ENCODE measurements at places on chromosomes 3 and 15.

DNA sequence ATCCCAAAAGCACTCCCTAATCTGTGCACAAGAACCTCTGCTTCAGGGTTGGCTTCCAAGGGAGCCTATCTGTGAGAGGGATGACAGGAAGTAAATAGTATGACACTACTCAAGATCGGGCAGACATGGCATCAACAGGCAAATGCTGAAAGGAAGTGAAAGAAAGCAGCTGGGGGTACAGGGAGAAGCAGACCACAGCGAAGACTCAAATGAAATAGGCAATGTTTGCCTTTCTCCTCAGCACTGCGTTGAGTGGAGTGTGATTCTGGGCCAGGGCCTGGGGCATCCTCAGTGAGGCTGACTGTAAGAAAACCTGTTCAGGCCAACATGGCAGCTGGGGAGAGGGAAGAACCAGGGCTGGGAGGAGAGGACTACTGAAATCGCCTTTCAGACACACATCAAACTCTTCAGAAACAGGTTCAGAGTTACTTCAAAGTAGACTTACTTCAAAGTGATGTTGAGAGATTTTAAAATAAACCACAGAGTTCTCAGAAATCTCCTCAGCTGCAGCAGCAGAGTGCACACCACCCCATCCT is 96.6 kb downstream of the SLC9A9 start:
- DNase-seq, result peak; percentile 5

GRCh38 chr3:171127611-171128010 is 101.1 kb upstream of the SLC2A2 start:
- no peak for DNase-seq

DNA sequence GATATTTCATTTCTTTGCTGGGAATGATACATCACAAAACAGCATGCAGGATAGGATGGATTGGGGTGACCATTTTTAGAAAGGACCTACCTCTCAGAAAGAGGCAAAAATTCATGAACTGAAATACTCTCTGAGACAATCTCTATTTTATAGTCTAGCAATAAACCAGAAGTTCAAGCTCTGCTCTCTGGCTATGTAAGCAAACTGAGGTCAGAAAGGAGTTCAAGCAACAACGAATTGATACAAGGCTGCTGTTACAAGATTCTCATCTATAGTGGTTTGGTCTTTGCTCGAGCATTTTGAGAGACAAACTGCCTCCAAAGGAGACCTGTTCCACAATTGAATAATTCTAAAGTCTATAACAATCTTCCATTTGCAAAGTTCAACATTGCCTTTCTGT is 84.7 kb upstream of the GOLGA8J start:
- DNase-seq, result no peak

DNA sequence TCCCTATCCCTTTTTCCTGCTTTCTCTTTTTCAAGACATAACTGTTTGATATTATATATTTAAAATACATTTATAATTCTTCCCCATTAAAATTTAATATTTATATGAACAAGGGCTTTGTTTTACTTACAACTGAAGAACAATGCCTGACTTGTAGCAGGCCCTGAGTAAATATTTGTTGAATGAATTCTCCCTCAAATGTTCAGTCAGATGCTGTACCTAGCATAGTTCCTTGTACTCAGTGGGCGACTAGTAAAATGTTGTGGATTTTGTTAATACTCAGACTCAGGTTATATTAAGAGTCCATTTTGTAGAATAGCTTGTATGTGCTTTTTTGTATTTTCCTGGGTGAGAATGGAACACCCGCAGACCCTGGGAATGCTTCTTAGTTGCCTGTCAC is 69.1 kb downstream of the SEC22A start:
- no peak for DNase-seq

DNA sequence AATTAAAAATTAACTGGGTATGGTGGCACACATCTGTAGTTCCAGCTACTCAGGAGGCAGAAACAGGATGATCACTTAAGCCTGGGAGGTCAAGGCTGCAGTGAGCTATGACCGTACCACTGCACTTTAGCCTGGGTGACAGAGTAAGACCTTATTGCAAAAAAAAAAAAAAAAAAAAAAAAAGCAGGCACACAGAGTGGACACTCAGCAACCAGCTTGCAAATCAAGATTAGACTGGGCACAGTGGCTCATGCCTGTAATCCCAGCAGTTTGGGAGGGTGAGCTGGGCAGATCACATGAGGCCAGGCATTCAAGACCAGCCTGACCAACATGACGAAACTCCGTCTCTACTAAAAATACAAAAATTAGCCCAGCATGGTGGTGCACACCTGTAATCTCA is 5.4 kb downstream of the CLN6 start:
- no peak for DNase-seq

GRCh38 chr3:41768363-41768762 is 193.5 kb downstream of the ULK4 start:
- no peak for DNase-seq

GRCh38 chr15:44662478-44663409 is 718 bp downstream of the SPG11 start:
- DNase-seq, result peak; percentile 84
